ENCODE measurements at places on chromosomes 12 and 14. TPM values are rescaled to one million over a fixed set of nuclear protein-coding genes. Genes with fewer than 3 reads are reported as not detected.
A peak's percentile ranks its signal among the peaks of the same experiment; 100 is the strongest.

- no peak for DNase-seq
- H3K36me3 ChIP-seq = peaks cover 5% of the 10 kb centered on the region
- H3K27ac ChIP-seq = no peak overlapping the region
- no peaks in the 10 kb centered on the region for H3K27me3 ChIP-seq
- no peak overlapping the region for H3K4me3 ChIP-seq
- no peaks in the 10 kb centered on the region for H3K4me1 ChIP-seq
Observed at GRCh38 chr14:73207615-73208014, 29.7 kb upstream of the PAPLN start.

GRCh38 chr14:20680363-20680762 is 4.0 kb upstream of the RNASE4 start:
- H3K4me3 ChIP-seq = no peak overlapping the region
- H3K27me3 ChIP-seq = no peaks in the 10 kb centered on the region
- no peak overlapping the region for H3K27ac ChIP-seq
- no peak for DNase-seq
- no peaks in the 10 kb centered on the region for H3K36me3 ChIP-seq

GRCh38 chr14:29993143-29993542 is 65.5 kb upstream of the PRKD1 start:
- H3K4me1 ChIP-seq = no peaks in the 10 kb centered on the region
- no peaks in the 10 kb centered on the region for H3K27me3 ChIP-seq
- H3K36me3 ChIP-seq = no peaks in the 10 kb centered on the region
- no peak for DNase-seq
- no peak overlapping the region for H3K4me3 ChIP-seq

DNA sequence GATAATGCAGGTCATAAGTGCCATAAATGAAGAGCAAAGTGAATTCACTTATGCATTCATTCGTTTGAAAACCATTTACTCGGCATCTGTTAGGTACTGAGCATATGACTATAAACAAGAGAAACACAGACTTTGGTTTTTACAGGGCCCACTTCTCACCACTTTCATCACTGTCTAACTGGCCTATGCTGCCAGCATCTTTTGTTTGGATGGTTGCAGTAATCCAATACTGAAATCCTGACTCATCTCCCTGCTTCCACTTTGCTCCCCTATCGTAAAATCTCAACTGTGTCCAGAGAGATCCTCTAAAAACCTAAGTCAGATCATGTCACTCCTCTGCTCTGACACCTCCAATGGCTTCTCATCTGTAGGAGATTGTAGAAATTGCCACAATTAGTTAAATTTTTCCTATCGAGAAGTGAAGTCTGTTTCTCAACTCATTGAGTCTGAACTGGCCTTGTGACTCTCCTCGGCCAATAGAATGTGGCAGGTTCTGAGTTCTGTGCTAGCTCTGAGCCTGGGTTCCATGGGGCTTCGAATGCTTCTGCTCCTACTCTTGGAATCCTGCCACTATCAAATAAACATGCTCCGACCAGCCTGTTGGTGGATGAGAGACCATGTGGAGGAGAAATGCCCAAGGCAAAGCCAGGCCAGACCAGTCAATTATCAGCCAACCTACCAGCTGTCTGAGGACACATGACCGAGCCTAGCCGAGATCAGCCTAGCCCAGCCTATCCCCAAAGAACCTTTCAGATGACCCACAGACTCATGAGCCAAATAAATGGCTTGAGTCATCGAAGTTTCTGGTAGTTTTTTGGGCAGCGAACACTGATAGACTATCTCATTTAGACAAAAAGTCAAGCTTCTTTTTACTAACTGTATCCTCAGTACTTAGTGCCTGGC is 2.2 kb upstream of the BATF start:
- peak overlapping the region; percentile 99 for H3K4me3 ChIP-seq
- no peak for DNase-seq
- H3K36me3 ChIP-seq = peaks cover 26% of the 10 kb centered on the region

GRCh38 chr14:51318813-51319597 is 79.0 kb downstream of the TMX1 start:
- no peak for DNase-seq
- H3K27ac ChIP-seq = no peak overlapping the region
- H3K36me3 ChIP-seq = no peaks in the 10 kb centered on the region
- H3K27me3 ChIP-seq = no peaks in the 10 kb centered on the region
- H3K4me3 ChIP-seq = no peak overlapping the region

DNA sequence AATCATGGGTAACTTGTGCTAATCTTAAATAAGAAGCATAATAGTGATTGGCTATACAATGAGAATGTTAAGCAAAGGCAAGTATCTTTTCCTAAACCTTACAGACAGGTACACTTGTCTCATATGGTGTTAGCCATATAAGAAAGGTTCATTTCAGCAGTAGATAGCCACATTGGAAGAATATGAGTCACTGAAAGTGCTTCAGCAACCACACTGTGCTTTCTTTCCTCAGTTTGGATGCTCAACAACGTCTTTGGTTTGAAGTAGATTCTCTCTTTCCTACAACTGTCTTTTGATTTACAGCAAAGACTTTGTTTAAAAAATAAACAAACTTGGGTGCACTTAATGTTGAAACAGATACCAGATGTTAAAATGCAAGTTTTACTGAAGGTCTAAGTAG is 8.9 kb downstream of the DDHD1 start:
- peaks cover 47% of the 10 kb centered on the region for H3K36me3 ChIP-seq
- DNase-seq = peak; percentile 21
- peak overlapping the region; percentile 51 for H3K4me3 ChIP-seq
- no peaks in the 10 kb centered on the region for H3K27me3 ChIP-seq

The PAH gene
- not detected for total RNA-seq
